GM10248 (cell line): ENCODE measurements at places on chromosomes 12 and 14.

DNA sequence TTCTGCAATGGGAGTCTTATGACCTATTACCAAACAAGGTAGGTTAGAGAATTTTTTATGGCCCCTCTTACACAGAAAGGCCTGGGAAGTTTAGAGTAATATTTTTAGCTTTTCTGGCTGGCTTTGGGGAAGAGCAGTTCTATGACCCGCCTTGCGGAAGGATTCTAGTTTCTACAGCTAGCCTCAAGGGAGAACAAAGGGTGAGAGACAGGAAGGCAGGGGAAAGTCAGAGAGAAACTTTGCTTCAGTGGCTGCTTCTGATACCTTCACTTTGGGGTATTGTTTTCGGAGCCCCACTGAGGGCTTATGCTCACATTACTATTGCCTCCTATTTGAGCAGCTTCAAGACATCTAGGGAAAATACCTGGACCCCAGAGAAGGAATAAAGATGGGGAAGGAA is 80.7 kb upstream of the NUDT4 start:
- peak; percentile 56 for DNase-seq

- DNase-seq, result no peak
Measured at GRCh38 chr12:47547077-47547476, 158.8 kb downstream of the RPAP3 start.

DNA sequence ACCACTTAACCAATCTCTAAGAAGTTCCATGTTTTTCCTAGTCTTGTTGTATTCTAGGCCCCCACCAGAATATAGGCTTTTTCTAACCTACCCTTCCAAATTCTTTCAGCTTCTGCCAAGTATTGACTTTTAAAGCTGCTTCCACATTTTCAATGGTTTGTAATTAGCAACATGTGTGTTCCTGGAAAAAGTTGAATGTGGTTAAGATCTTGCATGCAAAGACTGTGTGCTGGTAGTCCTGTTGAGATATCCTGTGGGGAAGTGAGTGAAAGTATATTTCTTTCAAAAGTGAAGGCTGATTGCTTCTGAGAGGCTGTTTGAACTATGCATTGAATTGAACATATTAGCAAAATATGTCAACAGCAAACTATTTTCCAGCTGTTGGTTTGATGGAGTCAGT is 646 bp upstream of the OR6C4 start:
- DNase-seq, result no peak

GRCh38 chr14:72792051-72792788 is 101.7 kb downstream of the DPF3 start:
- no peak for DNase-seq

GRCh38 chr14:50237427-50237826 is 6.0 kb upstream of the SOS2 start:
- DNase-seq, result no peak

DNA sequence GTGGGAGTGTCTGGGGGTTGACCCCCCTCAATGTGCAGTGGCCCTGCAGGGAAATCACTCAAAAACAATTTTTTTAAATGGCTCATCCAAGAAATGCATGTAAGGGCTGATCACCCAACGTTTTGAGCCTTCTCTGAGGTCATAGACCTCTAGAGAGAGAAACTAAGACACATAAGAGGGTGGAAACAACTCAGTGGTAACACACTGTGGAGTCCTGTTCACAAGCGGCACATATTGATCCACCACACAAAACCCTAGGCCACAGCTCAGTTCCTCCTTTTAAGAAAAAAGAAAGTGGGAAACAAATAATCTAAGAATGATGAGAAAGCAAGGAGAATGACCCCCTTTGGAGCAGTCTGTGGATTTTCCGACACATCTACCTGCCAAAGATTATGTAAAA is 83.0 kb upstream of the METAP2 start:
- DNase-seq, result no peak
